NK-92 treated with Interleukin-12 subunit alpha and Interleukin-12 subunit beta, amount 100 ng/mL, for 24 hours (cell line): ENCODE measurements at places on chromosomes 6 and 20.
A peak's percentile ranks its signal among the peaks of the same experiment; 100 is the strongest.

DNA sequence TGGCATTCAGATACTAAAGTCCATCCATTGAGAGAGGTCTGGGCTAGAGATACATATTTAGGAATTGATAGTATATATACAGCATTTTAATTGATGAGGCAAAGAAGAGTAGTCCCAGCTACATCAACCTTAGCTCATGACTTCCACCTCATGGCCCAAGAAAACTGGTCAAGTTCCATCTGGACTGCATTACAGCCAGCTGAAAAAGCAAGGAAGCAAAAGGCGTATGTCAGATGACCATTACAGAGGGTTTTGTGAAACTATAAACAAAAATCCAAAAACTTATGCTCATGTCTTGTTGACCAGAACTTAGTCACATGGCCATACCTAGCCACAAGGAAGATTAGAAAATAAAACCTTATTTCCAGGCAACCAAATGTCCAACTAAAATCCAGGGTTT is 46.8 kb upstream of the RNF146 start:
- DNase-seq: no peak

- no peak for DNase-seq
These were observed 22.1 kb upstream of the CD83 start for GRCh38 chr6:14095437-14095836.

- DNase-seq: no peak
These were observed 236.0 kb upstream of the EYS start for GRCh38 chr6:65943051-65943450.

GRCh38 chr20:4766631-4767030 is 44.9 kb downstream of the PRND start:
- DNase-seq: no peak

GRCh38 chr6:44179648-44180047 is 21.0 kb downstream of the CAPN11 start:
- DNase-seq: no peak

DNA sequence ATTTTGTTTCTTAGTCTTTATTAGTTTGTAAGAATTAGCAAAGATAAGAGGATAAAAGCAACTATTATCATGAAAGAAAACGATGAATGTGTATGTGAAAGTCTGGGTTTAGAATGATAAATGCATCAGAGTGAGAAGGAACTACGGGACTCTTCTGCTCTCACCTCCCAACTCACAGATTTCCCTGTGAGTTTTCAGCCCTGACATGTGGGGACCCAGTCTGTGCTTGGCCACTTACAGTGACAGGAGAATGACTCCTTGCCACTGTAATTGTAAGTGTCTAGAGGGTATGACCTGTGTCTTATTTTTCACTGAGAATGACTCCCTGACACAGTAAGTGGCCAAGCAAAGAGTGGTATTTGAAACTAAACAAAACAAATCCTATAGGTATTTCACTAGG is 2.5 kb downstream of the HLA-DPA1 start:
- no peak for DNase-seq

DNA sequence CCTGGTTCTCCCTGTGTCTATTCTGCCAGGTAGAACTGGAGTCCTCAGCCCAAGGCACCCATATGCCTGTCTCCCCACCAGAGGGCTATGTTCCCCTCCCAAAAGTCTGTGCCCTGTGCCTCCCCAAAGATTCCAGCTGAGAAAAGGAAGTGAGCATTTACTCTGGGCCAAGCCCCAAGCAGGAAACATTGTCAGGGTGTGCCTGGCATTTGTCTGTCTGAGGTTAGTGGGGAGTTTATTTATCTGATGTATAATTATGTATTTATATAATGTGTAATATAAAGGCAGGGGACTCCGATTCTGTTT is 5.6 kb downstream of the GDF5 start:
- no peak for DNase-seq

GRCh38 chr6:65745614-65746013 is 38.6 kb upstream of the EYS start:
- DNase-seq: no peak

DNA sequence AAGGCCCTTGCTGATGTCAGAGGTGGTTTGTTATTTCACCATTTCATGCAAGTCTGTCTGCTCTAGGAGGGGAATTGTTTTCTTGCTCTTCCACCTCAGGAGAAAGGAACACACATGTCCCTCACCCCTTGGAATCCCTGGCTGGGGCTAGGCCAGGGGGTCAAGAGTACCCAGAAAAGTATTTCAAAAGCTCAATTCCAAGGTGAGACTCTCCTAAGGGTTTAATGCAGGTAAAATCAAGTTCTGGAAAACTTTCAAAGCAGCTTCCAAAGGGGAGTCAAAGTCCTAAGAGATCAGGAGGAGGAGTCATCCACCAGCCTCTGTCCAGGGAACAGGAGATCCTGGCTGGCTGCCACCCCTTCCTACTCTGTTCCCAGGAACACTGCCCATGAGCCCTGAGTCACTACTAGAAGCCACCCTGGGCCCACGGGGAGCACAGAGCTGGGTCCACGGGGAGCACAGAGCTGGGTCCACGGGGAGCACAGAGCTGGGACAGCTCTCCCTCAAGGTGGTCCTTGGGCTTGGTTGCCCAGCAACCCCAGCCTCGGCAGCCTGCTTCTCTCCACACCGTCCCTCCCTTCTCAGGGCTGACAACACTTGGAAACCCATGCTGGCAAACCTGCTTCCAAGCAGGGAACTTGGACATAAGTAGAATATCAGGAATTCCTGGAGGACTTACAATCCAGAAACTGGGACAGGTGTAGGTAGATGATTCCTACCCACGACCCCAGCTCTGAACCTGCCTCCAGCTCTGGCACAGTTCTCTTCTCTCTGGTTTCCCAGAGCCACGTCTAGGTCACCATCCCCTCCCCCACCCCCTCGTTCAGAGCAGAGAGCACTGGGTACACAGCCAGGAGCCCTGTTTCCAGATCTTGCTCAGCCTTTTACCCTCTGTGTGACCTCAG is 35.3 kb upstream of the CDKN1A start:
- DNase-seq: no peak

DNA sequence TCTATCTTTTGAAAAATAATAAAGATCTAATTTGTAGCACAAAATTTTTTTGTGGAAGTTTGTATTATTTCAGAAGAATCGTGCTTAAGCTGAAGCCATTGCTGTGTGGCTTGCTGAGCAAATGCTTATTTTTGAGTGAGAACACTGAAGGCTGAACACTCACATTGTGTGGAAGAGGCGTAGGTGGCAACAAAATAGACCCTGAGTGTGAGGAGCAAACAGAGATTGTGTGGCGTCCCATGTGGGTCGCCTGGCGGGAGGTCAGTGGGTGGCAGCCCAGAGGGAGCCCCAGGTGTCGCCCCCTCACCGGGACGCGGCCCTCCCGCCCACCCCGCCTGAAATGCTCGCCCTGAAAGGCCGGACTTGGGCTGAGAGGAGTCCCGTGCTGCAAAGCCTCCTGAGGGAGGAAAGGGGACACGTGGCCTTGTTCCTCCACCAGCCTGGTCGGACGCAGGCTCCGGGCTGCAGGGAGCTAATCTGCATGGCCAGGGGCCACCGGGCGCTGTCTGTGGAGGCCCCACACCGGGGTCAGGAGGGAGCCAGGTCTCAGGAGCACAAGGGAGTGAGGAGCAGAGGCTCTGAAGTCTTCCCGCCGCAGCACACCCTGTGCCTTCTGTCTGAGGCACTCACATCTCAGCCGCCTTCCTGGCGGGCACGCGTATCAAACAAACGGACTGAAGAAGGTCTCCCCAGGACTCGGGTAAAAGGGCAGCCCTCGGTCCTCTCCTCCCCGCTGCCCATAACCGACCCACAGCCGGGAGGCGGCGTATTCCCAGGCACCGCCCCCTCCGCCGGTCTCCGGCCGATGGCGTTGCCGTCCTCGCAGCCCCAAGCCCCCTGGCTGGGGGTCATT is 15.9 kb downstream of the DDO start:
- DNase-seq: no peak

- no peak for DNase-seq
These were observed 84.1 kb downstream of the C6orf52 start for GRCh38 chr6:10610289-10610688.

DNA sequence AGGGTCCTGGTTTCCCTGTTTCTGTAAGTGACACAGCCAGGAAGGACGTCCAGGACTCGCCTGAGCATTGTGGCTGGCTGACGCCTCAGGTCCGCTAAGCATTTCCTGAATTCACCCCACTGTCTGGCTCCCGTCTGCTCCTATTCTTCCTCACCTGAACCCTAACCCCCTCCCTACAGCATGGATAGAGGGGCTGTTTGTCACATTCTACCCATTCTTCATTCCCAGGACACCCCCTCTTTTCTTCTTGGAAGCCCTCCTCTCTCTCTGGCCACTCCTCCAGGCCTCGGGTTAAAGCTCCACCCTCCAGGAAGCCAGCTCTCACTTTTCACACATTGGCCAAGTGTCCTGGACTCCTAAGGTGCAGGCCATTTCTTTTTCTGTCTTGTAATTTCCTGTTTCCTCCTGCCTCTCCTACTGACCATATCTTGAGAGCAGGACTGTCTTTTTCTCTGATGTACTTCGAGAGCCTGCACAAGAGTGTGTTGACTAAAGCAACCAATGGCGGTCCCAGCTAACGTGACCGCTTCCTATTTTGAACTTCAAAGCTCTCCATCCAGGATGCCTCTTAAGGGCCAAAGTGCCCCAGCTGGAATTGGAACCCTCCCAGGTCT is 24.2 kb upstream of the MYMX start:
- DNase-seq: no peak

DNA sequence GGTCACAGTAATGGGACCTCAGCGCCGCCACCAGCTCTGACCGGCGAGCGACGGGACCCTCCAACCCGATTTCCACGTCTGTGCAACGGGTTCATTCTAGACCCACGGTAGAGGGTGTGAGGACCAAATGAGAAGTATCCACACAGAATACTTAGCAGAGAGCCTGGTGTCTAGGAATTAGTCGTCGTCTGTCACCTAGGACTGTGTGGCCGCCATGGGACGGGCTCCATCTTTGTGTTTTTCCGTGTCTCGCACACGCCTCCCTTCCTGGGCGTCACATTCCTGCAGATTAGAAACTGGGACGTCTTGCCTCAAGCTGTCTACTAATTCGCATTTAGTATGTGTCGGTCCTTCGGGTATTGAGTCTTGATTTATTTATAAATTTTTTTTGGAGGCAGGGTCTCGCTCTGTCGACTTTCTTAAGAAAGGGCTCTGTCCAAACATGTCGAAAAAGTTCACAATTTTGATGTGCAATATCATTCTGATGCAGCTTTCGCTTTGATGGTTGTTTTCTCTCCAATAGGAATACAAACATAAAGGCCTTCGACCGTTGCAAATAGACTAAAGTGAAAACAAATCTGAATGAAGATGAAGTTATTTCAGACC is 563 bp downstream of the MGME1 start:
- peak; percentile 55 for DNase-seq

DNA sequence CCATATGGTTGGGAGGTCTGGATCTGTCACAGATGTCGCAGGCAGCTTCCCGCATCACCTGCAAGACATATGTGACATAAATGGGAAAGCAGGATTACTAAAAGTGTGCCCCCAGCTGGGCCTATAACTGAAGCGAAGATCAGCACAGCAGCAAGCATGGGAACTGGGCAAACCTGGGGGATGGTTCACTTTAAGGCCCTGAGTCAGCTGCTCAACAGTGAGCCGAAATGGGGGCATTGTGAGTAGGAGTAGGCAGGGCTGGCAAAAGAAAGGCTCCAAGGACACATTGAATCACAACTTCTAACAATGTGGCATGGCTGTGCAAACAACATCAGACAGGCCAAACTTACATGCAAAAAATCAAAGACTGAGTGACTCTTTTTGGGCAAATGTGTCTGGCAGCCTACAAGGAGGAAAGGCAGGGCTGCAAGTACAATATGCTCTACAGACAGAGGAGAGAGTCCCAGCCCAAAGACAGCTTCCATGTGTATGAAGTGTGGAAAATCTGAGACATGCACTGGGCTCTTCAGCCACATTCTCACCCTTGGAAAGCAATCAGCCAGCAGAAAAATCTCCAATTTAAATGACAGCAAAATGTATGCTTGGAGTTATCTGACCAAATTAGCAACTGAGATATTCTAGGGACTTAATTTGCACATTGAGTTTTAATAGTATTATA is 531.0 kb upstream of the MMS22L start:
- no peak for DNase-seq

DNA sequence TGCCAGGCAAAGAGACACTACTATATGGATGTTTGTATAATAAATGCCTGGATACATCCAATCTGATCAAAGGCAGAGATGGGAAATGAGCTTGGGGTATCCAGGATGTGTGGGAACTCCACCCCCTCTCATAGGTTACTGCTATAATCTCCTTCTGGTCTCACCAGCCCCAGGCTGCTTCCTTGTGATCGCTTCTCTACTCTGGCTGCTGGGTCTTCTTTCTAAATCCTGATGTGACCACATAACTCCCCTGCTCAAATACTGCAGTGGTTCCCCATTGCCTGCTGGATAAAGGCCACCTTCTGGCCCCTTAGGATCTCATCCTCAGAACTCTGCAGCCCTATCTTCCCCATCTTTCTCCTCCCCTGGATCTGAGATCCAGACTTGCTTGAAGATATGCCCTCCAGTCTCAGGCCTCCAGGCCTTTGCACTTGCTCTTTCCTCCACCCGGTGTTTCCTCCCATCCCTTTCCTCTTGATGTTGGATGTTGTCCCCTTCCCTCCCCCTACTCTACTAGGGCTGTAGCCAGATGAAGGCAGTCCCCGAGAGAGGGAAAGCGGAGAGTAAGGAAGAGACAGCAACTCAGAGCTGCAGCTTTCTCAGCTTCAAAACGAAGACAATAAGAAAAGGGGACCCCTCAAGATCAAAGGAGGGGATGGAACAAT is 828 bp upstream of the XKR7 start:
- no peak for DNase-seq

GRCh38 chr6:167703781-167704180 is 122.9 kb upstream of the AFDN start:
- DNase-seq: no peak

DNA sequence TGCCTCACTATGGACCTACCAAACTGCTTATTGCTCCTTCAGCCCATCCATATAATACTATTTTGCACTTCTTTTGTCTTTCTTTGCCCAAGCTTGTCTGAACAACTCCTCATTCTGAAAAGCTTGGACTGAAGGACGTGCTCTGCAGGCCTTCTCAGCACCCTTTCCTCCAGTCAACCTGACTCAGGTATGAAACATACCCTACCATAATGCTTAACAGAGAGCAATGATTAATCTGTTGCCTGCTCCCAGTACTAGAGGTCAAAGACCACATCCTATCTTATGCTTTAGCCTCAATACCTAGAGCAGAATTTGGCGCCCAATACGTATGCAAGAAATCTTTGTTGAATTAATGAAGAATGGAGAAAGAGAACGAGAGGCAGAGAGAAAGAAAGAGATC is 55.2 kb downstream of the ATXN1 start:
- DNase-seq: no peak

GRCh38 chr20:36744243-36744642 is 1.6 kb downstream of the NDRG3 start:
- DNase-seq: no peak

DNA sequence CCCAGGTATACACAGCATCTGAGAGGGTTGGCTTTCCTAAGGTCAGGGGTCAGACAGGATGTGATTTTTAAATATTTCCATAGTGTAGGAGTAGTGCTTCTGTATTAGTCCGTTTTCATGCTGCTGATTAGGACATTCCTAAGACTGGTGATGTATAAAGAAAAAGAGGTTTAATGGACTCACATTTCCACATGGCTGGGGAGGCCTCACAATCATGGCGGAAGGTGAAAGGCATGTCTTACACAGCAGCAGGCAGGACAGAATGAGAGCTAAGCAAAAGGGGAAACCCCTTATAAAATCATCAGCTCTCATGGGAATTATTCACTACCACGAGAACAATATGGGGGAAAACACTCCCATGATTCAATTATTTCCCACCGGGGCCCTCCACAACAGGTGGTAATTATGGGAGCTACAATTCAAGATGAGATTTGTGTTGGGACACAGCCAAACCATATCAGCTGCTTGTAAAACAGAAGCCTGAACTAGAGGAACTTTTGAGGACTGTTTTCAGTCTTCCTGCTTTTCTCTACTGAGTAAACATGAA is 91.0 kb upstream of the MEI4 start:
- DNase-seq: no peak

GRCh38 chr6:13488015-13488895 is 855 bp upstream of the GFOD1 start:
- no peak for DNase-seq
